ENCODE measurements at places on chromosomes 2 and 18. TPM values are rescaled to one million over a fixed set of nuclear protein-coding genes. Genes with fewer than 3 reads are reported as not detected.

VSNL1 gene
- polyA plus RNA-seq = 18.4 TPM

LYPD6B gene
- polyA plus RNA-seq = 30.8 TPM

HJURP gene
- 20.2 TPM for polyA plus RNA-seq

FBXO11 gene
- 24.7 TPM for polyA plus RNA-seq

HK2 gene
- polyA plus RNA-seq = 27.1 TPM

ZAP70 gene
- 7.3 TPM for polyA plus RNA-seq

PLGLB2 gene
- polyA plus RNA-seq = 0.88 TPM

C2orf80 gene
- not detected for polyA plus RNA-seq

DNA sequence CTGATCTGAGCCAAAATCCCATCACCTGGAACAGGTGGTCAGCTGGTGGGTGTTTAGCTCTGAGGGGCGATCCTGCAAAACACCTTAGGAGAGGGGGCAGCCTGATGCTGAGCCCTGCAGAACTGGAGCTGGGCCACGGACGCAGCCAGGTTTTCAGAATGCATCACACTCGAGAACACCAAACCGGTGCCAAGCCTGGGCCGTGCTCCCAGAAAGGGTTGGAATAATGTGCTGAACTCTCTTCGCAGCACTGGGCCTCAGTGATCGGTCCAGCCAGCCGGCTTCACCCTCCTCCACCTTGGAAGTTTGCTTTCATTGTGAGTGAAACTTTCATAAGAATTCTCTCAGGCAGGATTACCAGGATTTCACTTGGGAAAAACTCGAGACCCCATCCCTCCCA, 56.5 kb upstream of the TTC39C start:
- no peak overlapping the region for H3K4me3 ChIP-seq
- no peak overlapping the region for H3K27ac ChIP-seq
- peaks cover 22% of the 10 kb centered on the region for H3K36me3 ChIP-seq
- no peak for DNase-seq
- no peaks in the 10 kb centered on the region for H3K27me3 ChIP-seq

- no peaks in the 10 kb centered on the region for H3K4me1 ChIP-seq
- H3K36me3 ChIP-seq = no peaks in the 10 kb centered on the region
- H3K27me3 ChIP-seq = no peaks in the 10 kb centered on the region
- no peak overlapping the region for H3K27ac ChIP-seq
Observed at GRCh38 chr2:95007822-95008221, 17.7 kb upstream of the MAL start.

GRCh38 chr2:102848366-102848839, 86.6 kb downstream of the TMEM182 start:
- no peaks in the 10 kb centered on the region for H3K27me3 ChIP-seq
- no peak overlapping the region for H3K27ac ChIP-seq
- H3K4me1 ChIP-seq = no peaks in the 10 kb centered on the region
- no peaks in the 10 kb centered on the region for H3K36me3 ChIP-seq
- DNase-seq = no peak

DNA sequence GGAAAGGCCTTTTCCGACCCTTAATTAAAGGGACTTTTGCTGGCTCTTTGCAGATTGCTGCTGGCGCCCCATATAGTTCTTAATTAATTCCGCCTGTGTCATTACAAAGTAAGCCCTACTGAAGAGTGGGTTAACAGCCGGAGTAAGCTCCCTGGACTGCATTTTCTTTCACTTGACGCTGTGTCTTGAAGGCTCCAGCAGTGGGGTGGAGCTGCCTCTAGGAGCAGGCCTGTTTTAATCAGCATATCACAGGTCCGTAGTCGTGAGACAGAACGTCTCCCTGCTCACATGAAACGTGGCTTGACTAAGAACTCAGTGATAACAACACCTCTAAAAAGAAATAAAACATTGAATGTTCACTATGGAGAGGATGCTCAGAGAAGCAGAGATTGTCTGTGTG, 329.9 kb upstream of the RAB12 start:
- DNase-seq = no peak
- H3K27me3 ChIP-seq = no peaks in the 10 kb centered on the region
- H3K4me3 ChIP-seq = no peak overlapping the region
- no peaks in the 10 kb centered on the region for H3K36me3 ChIP-seq
- H3K27ac ChIP-seq = no peak overlapping the region
- H3K4me1 ChIP-seq = no peaks in the 10 kb centered on the region

- no peak for DNase-seq
- H3K4me3 ChIP-seq = no peak overlapping the region
- H3K4me1 ChIP-seq = no peaks in the 10 kb centered on the region
- no peaks in the 10 kb centered on the region for H3K27me3 ChIP-seq
Observed at GRCh38 chr18:23936381-23936958, 78.1 kb upstream of the TTC39C start.

DNA sequence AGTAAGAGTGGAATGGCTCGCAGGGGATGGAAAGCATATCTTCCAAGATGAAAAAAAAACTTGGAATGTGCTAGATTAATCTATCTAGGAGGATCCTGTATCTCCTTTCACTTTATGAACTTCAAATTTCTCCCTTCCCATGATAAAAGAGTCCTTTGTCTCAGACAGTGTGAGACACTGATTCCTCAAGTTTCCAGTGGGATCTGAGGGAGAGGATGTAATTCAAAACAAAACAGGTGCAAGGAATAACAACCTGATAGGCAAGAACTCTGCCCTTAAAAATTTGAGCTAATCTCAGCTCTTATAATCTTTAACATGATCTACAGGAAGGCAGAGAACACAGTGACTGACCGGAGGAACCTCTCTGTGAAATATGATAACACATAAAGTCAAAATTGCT, 162.0 kb upstream of the ZFP36L2 start:
- H3K27ac ChIP-seq = no peak overlapping the region
- H3K4me1 ChIP-seq = no peaks in the 10 kb centered on the region
- no peak overlapping the region for H3K4me3 ChIP-seq
- DNase-seq = no peak
- no peaks in the 10 kb centered on the region for H3K27me3 ChIP-seq

DNA sequence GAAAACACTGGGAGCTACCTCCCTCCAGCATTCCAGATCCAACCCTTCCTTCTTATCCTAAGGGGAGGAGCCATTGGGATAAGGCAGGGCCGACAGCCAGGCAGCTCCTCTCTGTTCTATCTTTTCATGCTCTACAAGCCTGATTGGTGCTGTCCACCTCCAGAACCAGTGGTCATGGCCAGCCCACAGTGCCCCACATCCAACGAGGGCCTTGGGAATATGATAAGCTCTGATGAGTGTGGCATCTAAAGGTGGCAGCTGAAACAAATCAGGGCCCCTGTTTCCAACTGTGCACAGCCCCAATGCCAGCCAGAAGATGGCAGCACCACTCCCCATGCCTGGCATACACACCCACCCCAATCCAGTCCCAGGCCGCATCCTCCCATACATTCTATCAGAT, 329.3 kb downstream of the C1D start:
- H3K4me1 ChIP-seq = no peaks in the 10 kb centered on the region
- DNase-seq = no peak
- no peak overlapping the region for H3K27ac ChIP-seq
- H3K36me3 ChIP-seq = no peaks in the 10 kb centered on the region
- H3K27me3 ChIP-seq = peaks cover 2% of the 10 kb centered on the region

DNA sequence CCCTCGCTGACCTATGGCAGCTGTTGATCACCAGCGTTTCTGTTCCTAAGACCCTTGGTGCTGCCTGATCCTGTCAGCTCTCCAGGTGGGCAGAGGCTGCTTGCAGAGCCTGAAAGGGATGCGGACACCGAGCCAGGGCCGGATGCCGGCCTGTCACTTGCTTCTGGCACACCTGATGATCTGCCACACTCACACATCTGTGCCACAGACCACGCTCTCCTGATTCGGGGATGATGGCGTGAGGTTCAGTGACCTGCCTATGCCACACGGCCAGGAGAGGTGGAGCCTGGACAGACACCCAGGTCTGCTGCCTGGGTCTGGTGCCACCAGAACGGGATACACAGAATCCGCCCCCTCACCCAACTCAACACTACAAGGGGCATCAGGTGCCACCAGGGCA, 129.4 kb upstream of the GLI2 start:
- peaks cover 3% of the 10 kb centered on the region for H3K4me1 ChIP-seq
- H3K4me3 ChIP-seq = no peak overlapping the region
- no peaks in the 10 kb centered on the region for H3K27me3 ChIP-seq
- H3K27ac ChIP-seq = no peak overlapping the region
- no peaks in the 10 kb centered on the region for H3K36me3 ChIP-seq

- H3K4me1 ChIP-seq = peaks cover 15% of the 10 kb centered on the region
- no peak overlapping the region for H3K27ac ChIP-seq
- H3K4me3 ChIP-seq = peak overlapping the region; percentile 67
- no peak for DNase-seq
Observed at GRCh38 chr2:172736424-172737174, 954 bp downstream of the RAPGEF4 start.

GRCh38 chr2:64840426-64840881, 148.7 kb upstream of the SLC1A4 start:
- no peak overlapping the region for H3K27ac ChIP-seq
- H3K27me3 ChIP-seq = no peaks in the 10 kb centered on the region
- H3K4me1 ChIP-seq = peaks cover 28% of the 10 kb centered on the region
- DNase-seq = no peak
- no peak overlapping the region for H3K4me3 ChIP-seq

DNA sequence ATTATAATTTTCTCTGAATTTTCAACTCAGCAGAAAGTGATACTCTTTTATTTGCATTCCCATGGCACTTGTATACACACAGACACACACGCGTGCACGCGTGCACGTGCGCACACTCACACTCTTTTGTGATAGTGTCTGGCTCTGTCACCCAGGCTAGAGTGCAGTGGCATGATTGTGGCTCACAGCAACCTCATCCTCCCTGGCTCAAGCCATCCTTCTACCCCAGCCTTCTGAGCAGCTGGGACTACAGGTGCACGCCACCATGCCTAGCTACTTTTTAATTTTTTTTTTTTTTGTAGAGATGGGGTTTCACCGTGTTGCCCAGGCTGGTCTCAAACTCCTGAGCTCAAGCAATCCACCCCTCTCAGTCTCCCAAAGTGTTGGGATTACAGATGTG, 123.2 kb downstream of the MC4R start:
- H3K4me1 ChIP-seq = no peaks in the 10 kb centered on the region
- no peak overlapping the region for H3K4me3 ChIP-seq
- H3K27ac ChIP-seq = no peak overlapping the region
- no peaks in the 10 kb centered on the region for H3K27me3 ChIP-seq
- DNase-seq = no peak
- H3K36me3 ChIP-seq = no peaks in the 10 kb centered on the region

GRCh38 chr18:38007676-38008330, 442.2 kb upstream of the CELF4 start:
- H3K4me3 ChIP-seq = no peak overlapping the region
- H3K27ac ChIP-seq = no peak overlapping the region
- H3K4me1 ChIP-seq = peaks cover 7% of the 10 kb centered on the region
- no peak for DNase-seq
- no peaks in the 10 kb centered on the region for H3K27me3 ChIP-seq

DNA sequence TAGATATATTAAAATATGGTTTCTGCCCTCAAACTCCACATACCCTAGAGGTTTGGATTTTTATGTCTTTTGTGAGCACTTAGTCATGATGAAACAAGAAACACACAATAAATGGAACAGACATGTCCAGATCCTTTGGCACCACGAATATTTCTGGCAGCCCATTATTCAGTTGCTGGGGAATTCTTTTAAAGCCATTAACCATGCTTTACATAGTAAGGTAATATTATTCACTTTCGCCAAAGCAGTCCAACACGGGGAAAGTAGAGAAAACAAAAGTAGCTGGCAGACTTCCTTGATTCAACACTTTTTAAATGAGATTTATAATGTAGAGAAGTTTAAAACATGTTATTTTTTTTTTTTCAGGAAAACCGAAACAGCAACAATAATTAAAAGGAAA, 235.4 kb downstream of the PIEZO2 start:
- no peak overlapping the region for H3K4me3 ChIP-seq
- H3K4me1 ChIP-seq = no peaks in the 10 kb centered on the region
- DNase-seq = no peak
- no peaks in the 10 kb centered on the region for H3K36me3 ChIP-seq

DNA sequence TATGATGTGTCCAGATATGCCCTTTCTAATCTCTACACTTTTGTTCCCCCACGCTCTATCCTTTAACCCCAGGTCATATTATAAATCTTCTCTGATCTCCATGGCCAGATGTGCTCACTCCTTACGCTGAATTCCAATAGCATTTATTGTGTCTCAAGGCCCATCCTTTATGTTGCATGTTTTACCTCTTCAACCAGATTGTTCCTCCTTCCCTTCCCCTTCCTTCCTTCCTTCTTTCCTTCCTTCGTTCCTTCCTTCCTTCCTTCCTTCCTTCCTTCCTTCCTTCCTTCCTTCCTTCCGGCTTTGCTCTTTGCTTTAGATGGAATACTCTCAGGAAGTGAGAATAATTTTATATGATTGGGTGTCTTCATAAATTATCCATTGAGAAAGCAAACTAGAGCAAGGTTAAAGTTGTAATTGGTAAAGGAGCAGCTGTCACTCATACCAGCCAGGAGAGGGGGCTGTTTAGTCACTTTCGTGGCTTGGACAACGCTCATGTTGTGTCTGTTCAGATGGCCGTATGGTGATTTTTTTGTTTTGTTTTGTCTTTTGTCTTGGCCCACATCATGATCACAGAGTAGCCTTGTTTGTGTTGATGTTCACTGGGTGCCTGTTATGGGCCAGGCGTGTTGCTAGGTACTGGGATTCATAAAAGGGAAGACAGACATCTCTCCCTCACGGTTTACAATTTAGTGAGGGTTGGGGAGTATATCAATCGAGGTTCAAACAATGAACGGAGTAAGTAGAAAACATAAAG, 68.0 kb downstream of the DAW1 start:
- no peaks in the 10 kb centered on the region for H3K36me3 ChIP-seq
- no peak overlapping the region for H3K4me3 ChIP-seq
- no peaks in the 10 kb centered on the region for H3K27me3 ChIP-seq
- no peak overlapping the region for H3K27ac ChIP-seq

- no peak overlapping the region for H3K27ac ChIP-seq
- DNase-seq = no peak
- no peaks in the 10 kb centered on the region for H3K4me1 ChIP-seq
- H3K27me3 ChIP-seq = no peaks in the 10 kb centered on the region
Observed at GRCh38 chr2:18980104-18980785, 378.2 kb downstream of the OSR1 start.

- no peaks in the 10 kb centered on the region for H3K36me3 ChIP-seq
- DNase-seq = no peak
- H3K27ac ChIP-seq = no peak overlapping the region
- H3K4me1 ChIP-seq = no peaks in the 10 kb centered on the region
Observed at GRCh38 chr2:59176737-59177136, 935.6 kb upstream of the FANCL start.

- no peaks in the 10 kb centered on the region for H3K36me3 ChIP-seq
- H3K4me1 ChIP-seq = no peaks in the 10 kb centered on the region
- H3K27ac ChIP-seq = no peak overlapping the region
- H3K27me3 ChIP-seq = peaks cover 7% of the 10 kb centered on the region
Observed at GRCh38 chr2:234796045-234796591, 155.7 kb upstream of the SH3BP4 start.

DNA sequence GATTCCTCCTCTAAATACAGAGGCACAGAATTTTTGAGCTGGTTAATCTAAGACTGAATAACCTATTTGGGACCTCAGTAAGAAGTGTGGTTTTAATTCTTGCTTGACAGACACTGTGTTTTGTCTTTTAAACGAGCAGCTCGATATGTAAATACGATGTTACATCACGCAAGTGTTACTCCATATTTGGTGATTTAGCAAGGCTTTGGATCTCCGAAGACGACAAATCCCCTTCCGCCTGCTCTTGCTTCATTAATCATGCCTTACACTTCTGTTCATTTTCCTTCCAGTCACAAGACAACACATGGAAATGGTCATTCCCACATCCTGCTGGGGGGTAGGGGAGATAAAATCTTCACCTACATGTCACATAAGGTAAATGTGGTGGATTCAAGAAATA, 9.4 kb downstream of the BCL11A start:
- H3K27ac ChIP-seq = peak overlapping the region; percentile 78
- H3K36me3 ChIP-seq = no peaks in the 10 kb centered on the region
- peaks cover 71% of the 10 kb centered on the region for H3K4me1 ChIP-seq
- no peaks in the 10 kb centered on the region for H3K27me3 ChIP-seq
- DNase-seq = no peak

Data from keratinocyte (primary cell).